ENCODE measurements at places on chromosomes 16 and 17.

DNA sequence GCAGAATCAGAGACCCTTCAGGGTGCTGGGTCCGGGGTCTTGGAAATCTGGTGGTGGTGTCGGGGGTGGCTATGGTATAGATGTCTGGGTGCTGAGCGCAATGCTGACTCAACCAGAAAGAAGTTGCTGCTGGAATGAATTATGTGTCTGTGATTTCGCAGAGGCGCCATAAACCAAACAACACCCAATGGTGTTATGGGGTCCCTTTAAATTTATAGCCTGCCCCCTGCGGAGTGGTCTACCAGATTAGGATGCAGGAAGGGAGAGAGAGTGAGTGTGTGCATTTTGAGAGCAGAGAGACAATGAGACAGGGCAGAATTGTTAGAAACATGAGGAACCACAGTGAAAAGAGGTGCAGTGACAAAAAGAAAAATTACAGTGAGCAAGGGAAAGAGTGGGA is 100.7 kb upstream of the CDH11 start:
- DNase-seq, result no peak

GRCh38 chr17:41615454-41615853 is 2.9 kb upstream of the KRT16 start:
- DNase-seq, result no peak

- DNase-seq, result no peak
Observed at GRCh38 chr16:11016993-11017392, 72.6 kb downstream of the CLEC16A start.

DNA sequence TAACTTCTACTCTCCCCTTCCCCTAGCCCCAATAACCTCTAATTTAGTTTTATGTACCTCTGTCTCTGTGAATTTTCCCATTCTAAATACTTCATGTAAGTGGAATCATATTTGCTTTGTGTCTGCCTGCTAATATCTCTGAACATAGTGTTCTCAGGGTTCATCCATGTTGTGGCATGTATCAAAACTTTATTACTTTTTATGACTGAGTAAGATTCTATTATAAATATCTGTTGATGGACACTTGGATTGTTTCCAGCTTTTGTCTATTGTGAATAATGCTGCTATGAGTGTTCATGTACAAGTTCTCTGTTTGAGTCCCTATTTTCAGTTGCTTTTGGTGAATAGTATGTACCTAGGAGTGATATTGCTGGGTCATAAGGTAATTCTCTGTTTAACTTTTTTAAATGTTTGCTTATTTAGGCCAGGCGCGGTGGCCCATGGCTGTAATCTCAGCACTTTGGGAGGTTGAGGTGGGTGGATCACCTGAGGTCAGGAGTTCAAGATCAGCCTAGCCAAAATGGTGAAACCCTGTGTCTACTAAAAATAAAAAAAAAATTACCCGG is 92.8 kb downstream of the CHD9 start:
- no peak for DNase-seq

DNA sequence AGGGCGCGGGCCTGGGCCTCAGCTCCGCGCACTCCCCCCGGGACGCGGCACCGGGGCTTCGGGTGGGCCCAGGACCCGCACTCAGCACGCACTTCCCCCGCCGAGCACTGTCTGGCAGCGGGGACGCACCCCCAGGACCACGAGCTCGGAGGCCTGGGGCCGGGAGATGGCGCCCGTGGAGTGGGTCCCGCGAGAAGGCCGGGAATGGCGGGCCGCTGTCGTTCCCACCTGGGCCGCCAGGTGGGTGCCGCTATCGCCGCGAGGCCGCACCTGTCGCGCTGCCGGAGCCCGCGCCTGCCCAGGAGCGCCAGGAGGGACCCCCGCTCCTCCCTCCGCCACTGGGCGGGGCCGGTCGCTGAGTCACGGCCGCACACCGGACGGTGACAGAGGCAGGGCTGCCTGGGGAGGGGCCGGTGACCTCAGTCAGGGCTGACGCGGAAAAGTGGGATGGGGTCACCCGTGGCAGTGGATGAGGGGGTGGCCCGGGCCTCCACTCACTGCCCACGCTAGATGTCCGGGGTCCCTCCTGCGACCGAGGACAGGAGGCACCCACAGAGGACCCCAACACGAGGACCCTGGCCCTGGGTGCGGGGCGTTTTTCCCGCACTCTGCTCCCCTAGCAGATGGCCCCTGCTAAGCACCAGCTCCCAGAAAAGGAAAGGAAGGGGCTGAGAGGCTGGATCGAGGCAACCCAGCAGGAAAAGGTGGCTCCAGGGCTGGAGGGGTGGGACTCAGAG is 6.9 kb upstream of the ACTG1 start:
- DNase-seq, result no peak

GRCh38 chr17:60065867-60066266 is 12.9 kb downstream of the HEATR6 start:
- no peak for DNase-seq

- DNase-seq, result no peak
Observed at GRCh38 chr17:38741461-38741860, 6.7 kb downstream of the PCGF2 start.

DNA sequence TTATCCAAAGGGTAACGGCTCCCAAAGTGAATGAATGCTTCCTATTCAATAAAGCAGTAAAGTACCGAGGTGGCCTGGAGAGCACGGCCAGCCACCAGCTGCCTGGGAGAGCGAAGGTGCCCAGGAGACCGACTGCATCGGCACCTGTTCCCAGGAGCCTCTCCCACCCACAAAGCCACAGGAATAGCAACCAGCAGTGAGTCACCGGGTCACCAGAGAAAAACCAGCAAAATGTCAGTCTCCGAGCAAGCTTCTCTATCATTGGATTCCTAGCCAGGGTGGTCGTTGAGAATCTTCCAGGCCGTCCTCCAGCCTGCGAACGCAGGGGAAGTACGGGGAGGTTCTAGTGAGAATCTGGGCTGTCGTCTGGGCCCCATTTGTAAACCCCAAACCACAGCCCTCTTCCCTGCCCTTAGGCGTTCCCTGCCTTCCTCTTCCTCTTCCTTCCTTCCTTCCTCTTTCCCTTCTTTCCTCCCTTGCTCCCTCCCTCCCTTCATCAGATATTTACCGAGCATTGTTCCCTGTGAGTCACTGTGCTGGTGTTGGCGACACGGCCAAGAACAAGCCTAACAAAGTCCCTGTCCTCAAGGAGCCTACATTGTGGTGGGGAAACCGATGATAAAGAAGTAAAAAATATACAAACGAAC is 114.6 kb downstream of the SLC39A11 start:
- no peak for DNase-seq

DNA sequence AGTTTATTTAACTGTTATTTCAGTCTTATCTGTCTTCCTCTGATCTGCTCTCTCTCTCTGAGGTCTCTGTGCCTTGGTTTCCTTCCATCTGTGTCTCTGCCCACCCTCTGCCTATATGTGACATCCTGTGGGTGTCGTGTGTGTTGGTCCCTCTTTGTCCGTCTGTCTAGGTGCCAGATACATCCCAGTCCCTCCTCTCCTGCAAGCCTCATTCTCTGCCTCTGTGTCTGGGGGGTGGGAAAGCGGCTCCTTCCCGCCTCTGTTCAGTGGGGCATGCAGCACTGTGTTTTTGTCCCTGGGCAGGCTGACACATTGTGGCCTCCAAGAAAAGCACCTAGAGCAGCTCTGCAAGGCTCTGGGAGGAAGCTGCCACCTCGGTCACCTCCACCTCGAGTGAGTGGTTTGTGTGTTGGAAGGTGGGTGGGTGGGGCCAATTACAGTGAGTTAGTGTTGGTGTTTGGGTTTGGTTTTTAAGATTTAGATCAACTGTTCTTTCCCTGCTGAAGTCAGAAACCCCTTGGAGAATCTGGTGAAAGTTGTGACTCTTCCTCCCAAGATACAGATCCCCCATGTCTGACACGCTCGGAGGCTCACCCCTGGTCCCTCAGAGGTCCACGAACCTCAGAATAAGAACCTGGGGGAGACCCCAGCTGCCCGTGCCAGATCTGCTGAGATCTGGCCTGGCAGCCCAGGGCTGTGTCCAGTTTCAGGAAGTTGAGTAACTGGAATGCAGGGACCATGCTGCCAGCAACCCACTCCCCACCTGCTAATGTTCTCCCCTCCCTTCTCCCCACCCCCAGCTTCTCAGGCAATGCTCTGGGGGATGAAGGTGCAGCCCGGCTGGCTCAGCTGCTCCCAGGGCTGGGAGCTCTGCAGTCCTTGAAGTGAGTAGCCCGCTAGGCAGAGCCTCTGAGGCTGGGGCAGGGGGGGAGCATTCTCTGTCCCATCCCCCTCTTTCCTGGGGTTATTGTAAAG is 50.9 kb upstream of the CPNE2 start:
- DNase-seq, result no peak

DNA sequence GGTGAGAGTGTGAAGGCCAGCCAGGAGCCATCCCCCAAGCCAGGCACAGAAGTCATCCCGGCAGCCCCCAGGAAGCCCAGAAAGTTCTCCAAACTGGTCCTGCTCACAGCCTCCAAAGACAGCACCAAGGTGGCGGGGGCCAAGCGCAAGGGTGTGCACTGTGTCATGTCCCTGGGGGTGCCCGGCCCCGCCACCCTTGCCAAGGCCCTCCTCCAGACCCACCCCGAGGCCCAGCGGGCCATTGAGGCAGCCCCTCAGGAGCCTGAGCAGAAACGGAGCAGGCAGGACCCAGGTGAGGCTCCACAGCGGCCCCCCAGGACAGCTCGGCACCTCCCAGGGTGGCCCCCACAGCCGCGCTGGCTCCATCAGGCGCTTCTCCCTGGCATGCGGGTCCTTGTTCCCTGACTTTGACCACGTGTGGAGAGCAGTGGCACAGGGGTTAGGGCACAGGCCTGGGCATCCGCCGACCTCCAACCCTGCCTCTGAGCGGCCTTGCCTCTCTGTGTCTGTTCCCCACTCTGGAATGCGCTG is 13.5 kb downstream of the FLYWCH2 start:
- no peak for DNase-seq

GRCh38 chr17:57415751-57416207 is 159.5 kb downstream of the MSI2 start:
- DNase-seq, result no peak

GRCh38 chr16:67967183-67967957 is 1.1 kb downstream of the SLC12A4 start:
- no peak for DNase-seq

DNA sequence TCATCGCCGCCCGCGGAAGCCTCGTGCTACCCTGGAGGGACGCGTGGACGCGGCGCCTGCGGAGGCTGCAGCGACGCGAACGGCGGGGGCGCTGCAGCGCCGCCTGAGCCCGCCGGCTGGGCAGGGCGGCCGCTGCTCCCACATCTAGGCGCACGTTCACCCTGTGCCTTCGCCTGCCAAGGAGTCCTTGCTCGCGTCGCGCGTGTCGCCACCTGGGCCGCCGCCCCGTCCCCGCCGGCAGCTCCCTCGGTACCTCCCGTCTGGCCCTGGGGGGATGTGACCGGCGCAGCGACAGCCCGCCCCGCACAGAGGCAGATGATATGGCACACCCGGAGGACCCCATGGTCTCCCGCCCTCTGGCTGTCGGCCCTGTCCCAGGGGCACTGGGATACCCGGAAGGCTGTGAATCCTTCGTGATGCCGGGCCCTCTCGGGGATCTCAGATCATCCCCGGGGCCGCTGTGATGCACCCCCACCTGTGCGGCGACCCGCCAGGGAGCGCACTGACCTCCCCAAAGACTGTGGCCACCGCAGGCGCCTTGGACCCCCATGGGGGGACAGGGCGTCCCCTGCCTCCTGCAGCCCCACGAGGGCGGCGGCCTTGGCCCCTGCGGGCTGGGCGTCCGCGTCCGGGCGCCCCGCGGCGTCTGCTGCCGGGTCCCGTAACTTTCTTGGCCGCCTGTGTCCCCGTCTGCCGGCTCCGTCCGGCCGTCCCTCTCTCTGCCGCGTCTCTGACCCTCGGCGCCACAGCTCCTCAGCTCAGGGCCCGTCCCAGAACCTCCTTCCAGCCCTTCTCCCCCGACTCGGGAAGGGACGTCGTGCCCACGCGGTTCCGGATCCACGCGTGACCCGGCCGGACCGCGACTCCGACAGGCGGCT is 689 bp upstream of the TBC1D24 start:
- DNase-seq, result no peak

DNA sequence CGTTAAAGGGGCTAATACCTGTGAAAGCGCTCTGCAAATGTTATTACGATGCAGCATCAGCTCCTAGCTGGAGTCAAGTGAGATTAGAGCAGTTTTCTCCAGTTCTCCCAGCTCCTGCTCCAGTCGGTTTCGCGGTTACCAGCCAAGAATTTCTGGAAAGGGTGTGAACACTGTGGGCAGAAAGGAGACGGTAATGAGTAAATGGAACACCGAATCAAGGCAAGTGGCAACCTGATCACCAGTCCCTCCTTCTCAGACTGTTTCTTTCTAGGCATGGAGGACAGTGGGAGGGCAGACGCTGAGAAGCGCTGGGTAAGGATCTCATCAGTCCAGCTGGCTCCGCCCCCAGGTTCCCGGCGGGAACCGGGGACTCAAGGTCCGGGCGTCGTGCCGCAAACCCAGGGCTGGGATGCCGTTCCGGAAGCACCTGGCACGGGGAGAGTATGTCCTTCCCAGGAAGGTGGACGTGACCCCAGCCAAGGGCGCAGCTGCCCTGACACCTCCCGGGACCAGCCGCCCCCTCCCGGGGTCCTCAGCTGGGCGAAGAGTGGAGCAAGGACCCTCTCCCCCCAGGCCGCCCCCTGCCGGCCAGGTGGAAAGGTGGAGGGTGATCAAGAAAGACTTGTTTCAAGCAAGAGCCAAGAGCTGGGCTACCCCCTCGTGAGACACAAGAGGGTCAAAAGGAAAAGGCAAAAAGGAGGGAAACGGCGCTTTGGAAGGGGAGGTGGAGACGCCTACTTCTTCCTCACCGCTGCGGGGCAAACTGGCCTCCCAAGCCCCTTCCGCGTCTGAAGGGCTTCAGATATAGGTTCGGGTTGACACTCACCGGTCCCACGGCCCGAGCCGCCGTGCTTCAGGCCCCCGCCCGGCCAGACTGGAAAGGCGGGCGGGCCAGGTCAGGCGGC is 481 bp downstream of the MYO19 start:
- no peak for DNase-seq

- no peak for DNase-seq
Observed at GRCh38 chr16:17945080-17945601, 391.4 kb downstream of the NPIPA8 start.

- DNase-seq, result no peak
Observed at GRCh38 chr17:66403846-66404556, 101.6 kb downstream of the PRKCA start.

- no peak for DNase-seq
Observed at GRCh38 chr17:72219824-72220493, 99.1 kb downstream of the SOX9 start.

DNA sequence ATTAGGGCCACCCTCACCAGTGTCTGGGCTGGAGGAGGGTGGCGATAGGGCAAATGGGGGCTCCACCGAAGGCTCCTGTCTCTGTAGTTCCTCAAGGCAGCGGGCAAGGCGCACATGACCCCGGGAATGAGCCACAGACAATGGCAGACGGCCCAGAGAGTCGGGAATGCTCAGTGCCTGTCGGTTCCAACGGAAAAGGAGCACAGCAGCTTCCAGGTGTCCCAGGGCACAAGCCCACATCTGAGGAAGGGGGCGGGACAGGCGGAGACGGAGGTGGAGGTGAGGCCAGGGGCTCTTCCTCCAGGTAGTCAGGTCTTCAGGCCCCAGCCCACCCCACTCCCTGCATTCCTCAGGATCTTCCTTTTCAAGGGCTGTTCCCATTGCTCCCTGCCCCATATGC is 5.1 kb upstream of the SPAG7 start:
- no peak for DNase-seq

- no peak for DNase-seq
Observed at GRCh38 chr16:67245674-67246080, 1.6 kb downstream of the FHOD1 start.

Measured in forelimb muscle (tissue), 1 donor.